SJSA1 (cell line): ENCODE measurements at places on chromosomes 5 and 9. TPM values are rescaled to one million over a fixed set of nuclear protein-coding genes. Genes with fewer than 3 reads are reported as not detected.

Gene AGXT2
- total RNA-seq, result not detected in 2 replicates

Gene HACD4
- 2.6 and 5.2 TPM in 2 replicates for total RNA-seq

Gene WDR38
- not detected in 2 replicates for total RNA-seq

Gene SPATA31E1
- 0.26 TPM in 1 of 2 replicates, not detected in the other for total RNA-seq

Gene PAIP1
- 114 and 172 TPM in 2 replicates for total RNA-seq

Gene ZNF354C
- total RNA-seq, result not detected in 2 replicates

Gene BHMT2
- total RNA-seq, result not detected in 2 replicates

Gene C5orf52
- total RNA-seq, result not detected in 2 replicates

Gene ANKH
- total RNA-seq, result 13.8 and 17.7 TPM in 2 replicates

Gene ESM1
- 0.13 and 1.8 TPM in 2 replicates for total RNA-seq

Gene PCA3
- not detected in 2 replicates for total RNA-seq

Gene XPA
- total RNA-seq, result 7.8 and 13.3 TPM in 2 replicates

Gene NUTM2G
- total RNA-seq, result not detected in 2 replicates

Gene CDH9
- total RNA-seq, result not detected in 2 replicates

Gene PCDHGA7
- total RNA-seq, result 0.82 and 0.91 TPM in 2 replicates

Gene PCDHB9
- 2.7 and 3.8 TPM in 2 replicates for total RNA-seq

Gene SAPCD2
- 21.5 and 24.9 TPM in 2 replicates for total RNA-seq

Gene SLC46A2
- not detected in 2 replicates for total RNA-seq

Gene RIMOC1
- 15.3 and 19.9 TPM in 2 replicates for total RNA-seq
